ENCODE measurements at places on chromosomes 12 and 14.

DNA sequence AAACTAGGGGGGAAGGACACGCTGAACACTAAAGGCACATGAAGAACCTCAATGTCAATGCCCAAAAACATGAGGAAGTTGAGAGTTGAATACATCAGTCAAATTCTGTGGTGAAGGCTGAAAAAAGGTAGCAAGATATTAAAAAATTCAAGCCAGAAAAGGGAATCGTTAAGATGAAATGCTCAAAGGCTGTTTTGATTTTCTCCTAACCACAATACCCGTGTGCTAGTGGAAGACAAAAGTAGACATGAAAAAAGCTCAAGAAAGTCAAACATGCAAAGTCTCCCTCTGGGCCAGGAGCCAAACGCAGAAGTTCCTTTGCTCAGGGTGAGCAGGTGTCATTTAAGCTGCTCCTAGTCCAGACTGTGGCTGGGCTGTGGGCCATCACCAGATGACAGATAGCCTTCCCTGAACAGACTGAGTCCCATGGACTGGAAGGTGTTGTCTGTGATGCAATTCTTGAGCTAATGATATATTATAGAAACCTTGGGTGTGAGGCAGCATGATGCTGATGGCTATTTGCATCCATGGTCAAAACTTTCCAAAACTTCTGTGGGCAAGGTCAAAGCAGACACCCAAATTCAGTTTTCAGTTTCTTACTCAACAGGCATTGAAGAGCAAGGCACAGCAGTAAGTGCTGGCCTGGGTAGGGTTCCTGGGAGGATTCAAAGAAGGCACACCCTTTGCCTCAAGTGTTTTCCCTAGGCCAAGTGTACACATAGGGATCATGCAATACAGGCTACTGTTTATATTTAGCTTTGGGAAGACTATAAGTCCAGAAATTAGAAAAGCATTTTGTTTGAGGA, 81.6 kb downstream of the MYRFL start:
- no peak for DNase-seq

GRCh38 chr14:75393794-75394193, 34.0 kb upstream of the JDP2 start:
- no peak for DNase-seq

DNA sequence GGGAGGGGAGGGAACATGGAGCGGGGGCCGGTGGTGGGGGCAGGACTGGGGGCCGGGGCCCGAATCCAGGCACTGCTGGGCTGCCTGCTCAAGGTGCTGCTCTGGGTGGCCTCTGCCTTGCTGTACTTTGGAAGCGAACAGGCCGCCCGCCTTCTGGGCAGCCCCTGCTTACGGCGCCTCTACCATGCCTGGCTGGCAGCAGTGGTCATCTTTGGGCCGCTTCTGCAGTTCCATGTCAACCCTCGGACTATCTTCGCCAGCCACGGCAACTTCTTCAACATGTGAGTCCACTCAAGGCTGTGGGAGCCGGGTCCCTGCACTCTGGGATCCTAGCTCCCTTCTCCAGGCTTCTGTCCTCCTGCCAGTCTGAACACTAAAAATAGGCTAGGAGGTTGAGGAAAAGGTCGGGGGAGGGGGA, 1.1 kb downstream of the FITM1 start:
- DNase-seq = no peak

DNA sequence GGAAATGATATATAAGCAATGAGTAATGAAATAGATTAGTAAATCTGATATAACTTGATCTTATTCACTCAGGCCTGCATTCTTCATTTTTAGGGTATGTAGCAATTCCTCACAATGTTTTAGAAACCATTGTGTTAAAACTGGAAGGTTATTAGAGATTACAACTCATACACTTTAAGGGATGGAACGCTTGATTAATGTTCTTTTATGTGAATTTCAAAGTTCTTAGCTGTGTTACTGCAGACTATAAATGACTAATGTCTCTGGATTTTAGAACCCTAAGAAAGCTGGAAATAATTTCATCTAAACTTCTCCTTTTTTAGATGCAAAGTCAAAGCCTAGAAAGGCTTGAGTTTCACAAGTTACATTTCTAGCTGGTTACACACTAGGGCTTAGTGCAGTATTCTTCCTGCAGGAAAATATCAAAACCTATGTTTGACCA, 148.2 kb upstream of the CLEC14A start:
- no peak for DNase-seq
